ENCODE measurements at places on chromosomes 13 and 19.

DNA sequence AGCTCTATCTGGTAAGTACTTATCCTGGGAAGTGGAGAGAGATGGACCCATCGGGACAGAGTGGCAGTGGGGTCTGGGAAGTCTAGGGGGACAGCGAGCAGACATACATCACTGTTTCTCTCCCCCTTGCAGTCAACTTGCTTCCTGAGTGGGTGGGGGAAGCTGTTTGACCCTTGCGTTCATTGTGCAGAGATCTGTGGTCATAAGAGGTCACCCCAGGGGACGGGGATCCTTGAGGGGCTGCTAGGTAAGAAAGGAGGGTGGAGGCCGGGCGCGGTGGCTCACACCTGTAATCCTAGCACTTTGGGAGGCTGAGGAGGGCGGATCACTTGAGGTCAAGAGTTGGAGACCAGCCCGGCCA is 474 bp downstream of the ARHGEF18 start:
- DNase-seq, result no peak

- DNase-seq, result no peak
Observed at GRCh38 chr19:34260771-34261173, 6.4 kb downstream of the GARRE1 start.

DNA sequence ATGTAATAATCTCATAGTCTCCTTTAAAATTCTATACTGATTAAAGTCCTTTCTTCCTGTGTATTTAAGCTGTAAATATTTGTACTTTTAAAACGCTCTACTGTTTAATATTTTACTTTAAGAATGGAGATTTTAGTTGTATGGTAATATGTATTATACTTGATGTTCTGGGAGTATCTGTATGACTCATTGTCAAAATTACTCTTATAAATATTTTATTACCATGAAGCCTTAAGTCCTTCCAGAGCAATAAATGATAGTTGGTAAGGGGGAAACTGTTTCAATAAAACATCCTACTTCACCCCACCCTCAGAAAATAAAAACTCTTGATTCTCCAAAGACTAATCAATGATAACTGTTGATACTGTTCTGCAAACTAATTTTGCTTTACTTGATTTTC is 6.4 kb downstream of the PCDH9 start:
- no peak for DNase-seq

- DNase-seq, result no peak
Observed at GRCh38 chr13:57865600-57866294, 234.2 kb downstream of the PCDH17 start.

Measured in activated naive CD8-positive, alpha-beta T cell treated with anti-CD3 and anti-CD28 coated beads, Interleukin-2, amount 10 ng/mL, durations not matched to agents 7 days and 5 days (primary cell).